Inflammatory macrophage treated with lipopolysaccharide for 1 hour (primary cell): ENCODE measurements at places on chromosomes 12 and 14.

DNA sequence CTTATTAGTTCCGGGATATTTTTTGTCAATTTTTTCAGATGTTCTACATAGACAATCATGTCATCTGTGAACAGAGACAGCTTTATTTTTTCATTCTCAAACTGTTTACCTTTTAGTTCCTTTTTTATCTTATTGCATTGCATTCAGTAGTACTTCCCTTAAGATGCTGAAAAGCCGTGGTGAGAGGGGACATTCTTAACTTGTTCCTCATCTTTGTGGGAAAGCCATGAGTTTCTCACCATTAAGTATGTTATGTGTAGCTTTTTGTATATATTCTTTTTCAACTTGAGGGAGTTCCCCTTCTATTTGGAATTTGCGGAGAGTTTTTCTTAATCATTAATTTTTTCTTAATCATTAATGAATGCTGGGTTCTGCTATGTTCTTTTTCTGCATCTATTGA is 1727.1 kb upstream of the SEL1L start:
- DNase-seq: peak; percentile 73

GRCh38 chr14:103546652-103547454 is 15.6 kb downstream of the BAG5 start:
- DNase-seq: peak; percentile 66

- no peak for DNase-seq
Measured at GRCh38 chr14:96979611-96980074, 182.5 kb downstream of the VRK1 start.

- DNase-seq: peak; percentile 66
Measured at GRCh38 chr12:14238221-14238792, 127.2 kb upstream of the ATF7IP start.

DNA sequence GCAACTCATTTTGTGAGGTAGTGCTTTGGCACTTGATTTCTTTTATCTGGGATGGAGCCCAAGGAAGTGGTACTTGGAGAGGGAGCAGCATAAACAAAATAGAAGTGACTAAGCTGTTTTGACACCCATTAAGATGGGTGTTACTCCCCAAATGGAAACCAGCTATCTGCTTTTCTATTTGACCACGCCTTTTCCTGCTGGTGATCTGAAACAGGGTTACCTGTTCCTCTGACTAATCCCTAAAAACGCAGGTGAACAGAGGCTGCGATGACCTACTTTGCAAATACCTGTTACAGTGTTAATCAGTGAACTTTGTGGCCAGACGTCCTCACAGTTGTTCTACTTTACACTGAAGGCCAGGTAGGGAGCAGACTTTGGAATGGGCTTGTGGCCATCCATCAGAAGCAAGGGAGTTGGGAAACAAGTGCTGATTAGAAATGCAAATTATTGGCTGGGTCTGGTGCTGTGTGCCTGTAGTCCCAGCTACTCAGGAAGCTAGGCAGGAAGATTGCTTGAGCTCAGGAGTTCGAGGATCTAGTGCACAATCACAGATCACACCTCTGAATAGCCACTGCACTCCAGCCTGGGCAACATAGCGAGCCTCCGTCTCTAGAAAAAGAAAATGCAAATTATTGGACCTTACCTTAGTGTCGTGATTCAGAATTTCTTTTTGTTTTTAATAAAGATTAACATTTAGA is 58.3 kb upstream of the HECTD1 start:
- no peak for DNase-seq

GRCh38 chr12:128314611-128315010 is 47.6 kb downstream of the TMEM132C start:
- no peak for DNase-seq

DNA sequence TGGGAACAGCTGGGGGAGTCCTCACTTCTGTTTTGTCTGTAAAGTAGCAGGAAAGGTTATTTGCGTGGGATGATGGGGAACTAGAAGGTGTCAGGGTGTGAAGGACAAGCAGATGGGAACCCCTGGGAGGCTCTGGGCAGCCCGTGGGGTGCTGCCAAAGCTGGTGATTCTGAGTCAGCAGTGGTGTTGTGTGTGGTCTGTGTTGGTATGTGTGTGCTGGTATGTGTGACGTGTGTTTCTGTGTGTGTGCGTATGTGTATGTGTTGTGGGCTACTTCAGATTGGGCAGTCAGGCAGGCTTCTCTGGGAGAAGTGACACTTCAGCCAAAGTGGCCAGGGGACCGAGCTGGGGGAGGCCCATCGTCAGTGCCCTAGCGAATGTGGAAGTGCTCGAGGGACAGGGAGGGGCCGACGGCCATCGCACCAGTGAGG is 15.3 kb upstream of the BDKRB2 start:
- peak; percentile 39 for DNase-seq

GRCh38 chr12:94831081-94831751 is 172.3 kb downstream of the NDUFA12 start:
- DNase-seq: peak; percentile 82

DNA sequence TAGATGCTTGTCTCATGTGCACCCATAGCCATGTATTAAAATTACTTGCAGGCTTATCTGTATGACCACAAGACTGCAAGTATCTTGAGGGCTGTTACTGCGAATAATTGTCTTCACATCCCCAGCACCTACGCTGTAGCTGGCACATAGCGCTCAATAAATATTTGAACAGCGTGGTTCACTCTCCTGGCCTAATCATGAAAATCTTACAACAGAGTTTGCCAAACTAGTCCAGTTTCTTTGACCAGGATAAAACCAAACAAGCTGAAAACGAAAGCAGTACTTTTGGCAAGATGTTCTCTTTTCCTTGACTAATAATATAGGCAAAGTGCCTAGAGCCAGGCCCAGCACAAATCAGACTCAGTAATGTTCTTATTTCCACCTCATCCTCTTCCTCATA is 106.7 kb downstream of the RPS29 start:
- no peak for DNase-seq

GRCh38 chr12:12636641-12637040 is 25.0 kb downstream of the CREBL2 start:
- DNase-seq: no peak

DNA sequence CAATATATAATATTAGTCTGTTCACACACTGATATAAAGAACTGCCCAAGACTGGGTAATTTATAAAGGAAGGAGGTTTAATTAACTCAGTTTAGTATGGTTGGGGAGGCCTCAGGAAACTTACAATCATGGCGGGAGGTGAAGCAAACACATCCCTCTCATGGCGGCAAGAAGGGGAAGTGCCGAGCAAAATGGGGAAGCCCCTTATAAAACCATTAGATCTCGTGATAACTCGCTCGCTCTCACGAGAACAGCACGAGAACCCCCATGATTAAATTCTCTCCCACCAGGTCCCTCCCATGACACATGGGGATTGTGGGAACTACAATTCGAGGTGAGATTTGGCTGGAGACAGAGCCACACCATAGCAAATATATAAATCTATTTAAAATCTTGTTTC is 269.8 kb downstream of the ATP23 start:
- no peak for DNase-seq

DNA sequence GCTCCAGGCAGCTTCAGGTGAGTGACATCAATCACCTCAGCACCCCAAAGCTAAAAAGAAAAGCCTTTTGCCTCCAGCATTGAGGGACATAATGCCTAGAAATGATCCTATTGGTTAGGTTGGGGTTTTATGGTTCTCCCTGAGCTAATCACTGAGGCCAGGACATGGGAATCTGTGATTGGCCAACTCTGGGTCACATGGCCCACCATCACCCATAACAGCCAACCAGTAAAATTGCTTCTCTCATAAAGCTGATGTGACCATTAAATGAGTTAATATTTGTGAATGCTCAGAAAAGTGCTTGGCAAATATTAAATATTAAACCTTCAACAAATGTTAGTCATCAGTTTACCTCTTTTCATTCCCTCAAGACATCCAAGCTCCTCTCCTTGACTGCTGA is 60.2 kb downstream of the TBX3 start:
- DNase-seq: no peak

GRCh38 chr12:48080285-48080684 is 25.6 kb downstream of the SENP1 start:
- no peak for DNase-seq

DNA sequence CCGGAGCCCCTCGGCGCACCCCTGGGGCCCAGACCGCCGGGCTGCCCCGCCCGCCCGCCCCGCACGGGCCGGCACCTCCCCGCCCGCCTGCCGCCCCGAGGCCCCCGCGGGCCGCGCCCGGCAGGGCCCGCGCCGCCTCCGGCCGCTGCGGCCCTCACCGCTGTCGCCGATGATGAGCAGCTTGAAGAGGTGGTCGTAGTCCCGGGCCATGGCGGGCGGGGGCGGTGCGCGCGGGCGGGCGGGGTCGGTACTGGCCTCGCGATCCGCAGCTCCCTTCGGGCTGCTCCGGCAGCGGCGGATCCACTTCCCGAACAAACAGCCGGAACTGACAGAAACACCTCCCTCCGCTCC is at the start of gene RAB35:
TSS of gene RAB35 (minus strand) at position 313 of the 351 bp plus-strand sequence. CDS start at position 210, 103 bp downstream.
- no peak for DNase-seq

DNA sequence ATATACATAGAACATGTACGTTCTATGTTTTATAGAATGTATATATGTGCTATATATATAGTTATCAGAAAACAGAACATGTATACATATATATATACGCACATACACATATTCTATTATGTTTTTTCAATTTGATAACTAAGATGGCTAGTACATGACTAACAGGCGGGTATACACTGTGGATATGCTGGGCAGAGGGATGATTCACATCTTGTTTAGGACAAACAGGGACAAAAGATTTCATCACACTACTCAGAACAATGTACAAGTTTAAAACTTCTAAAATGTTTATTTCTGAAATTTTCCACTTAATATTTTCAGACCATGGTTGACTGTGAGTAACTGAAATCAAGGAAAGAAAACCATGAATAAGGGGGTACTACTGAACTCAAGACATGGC is 17.4 kb downstream of the TIMELESS start:
- no peak for DNase-seq

- DNase-seq: no peak
Measured at GRCh38 chr12:67573566-67573965, 75.0 kb upstream of the DYRK2 start.

GRCh38 chr12:27297566-27297965 is 35.1 kb upstream of the BMAL2 start:
- no peak for DNase-seq

DNA sequence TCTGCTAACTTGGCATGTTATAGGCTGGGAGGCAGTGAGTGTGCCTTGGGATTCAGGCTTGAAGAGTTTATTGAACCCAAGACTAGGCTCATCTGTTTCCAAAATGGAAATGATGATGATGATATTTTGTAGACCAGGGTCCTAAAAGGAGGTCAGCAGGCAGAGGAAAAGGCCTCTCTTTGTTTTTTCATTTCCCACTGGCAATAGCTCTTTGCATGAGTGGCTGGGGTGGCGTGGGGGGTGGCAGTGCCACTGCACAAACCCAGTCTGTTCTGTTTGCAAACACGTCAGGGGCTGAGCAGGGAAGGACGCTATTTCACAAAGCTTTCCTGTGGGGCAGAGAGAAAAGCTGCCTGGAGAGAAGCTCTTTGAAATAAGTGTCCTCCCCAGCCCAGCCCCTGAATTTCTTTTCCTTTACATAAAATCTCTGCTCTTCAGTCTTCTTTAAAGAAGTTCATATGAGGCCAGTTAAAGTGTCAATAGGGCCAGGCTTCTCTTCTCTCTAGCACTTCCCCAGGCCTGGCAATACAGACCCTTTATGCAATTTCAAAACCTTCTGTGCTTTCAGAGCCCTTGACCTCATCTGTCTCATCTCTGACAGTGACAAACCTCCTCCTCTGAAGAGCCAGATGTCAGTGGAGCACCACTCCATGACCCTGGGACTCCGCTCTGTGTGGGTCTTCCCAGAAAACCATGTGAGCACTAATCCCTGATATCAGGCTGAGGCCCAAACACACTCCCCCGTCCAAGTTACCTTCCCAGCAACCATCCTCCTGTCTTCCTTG is 72.8 kb downstream of the ZNF664 start:
- no peak for DNase-seq

GRCh38 chr12:3604748-3605586 is 114.0 kb downstream of the PRMT8 start:
- peak; percentile 23 for DNase-seq

DNA sequence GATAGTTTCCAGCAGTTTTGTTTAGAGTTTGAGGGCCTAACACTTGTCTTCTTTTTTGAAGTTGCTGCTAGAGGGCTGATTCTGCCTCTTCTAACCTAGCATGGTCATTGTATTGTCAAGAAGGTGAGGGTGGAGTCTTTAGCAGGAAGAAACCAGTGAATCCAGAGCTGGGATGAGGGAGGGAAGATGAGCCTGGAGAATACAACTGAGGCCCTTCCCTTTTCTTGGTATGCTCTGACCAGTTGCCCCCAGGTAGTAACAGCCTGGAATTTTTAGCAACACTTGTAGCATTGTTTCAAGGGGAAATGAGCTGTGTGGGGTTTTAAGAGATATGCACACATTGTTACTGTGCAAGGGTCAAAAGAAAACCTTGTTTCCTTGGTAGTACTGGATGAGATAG is 9.0 kb downstream of the FLVCR2 start:
- DNase-seq: no peak

GRCh38 chr12:71755146-71755892 is 656 bp downstream of the RAB21 start:
- DNase-seq: peak; percentile 85

- peak; percentile 54 for DNase-seq
Measured at GRCh38 chr12:20368114-20368650, at the start of gene PDE3A. Gene PDE3A, plus strand, starts transcription at chr12:20368537. Its CDS starts 748 bp downstream, at chr12:20369285.
